ENCODE measurements at places on chromosomes 1 and 21.
A peak's percentile ranks its signal among the peaks of the same experiment; 100 is the strongest.

DNA sequence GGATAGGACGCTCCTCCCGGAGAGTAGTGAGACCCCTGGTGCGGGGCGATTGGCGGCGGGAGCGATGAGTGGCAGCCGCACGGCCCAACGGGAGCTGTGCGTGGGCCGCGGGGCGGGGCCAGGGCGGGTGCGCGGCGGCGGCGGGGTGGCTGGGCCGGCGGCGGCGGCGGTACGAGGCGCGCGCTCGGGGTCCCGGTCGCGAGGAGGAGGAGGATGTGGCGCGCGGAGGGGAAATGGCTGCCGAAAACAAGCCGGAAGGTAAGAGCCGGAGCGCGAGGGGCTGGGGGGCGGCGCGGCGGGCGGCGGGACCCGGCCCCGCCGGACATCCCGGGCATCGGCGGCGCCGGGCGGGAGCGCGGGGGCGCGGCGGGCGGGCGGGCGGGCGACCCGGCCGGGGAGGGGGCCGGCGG lies at the start of gene CAMTA1:
Gene CAMTA1 (plus strand): TSS at position 137 of the 410 bp plus-strand sequence. CDS start 77 bp downstream, at position 214.
- no peak for DNase-seq

- DNase-seq, result no peak
Observed at GRCh38 chr21:34093083-34093482, 19.7 kb downstream of the MRPS6 start.

GRCh38 chr1:17973694-17974093 lies 133.9 kb upstream of the IGSF21 start:
- no peak for DNase-seq

DNA sequence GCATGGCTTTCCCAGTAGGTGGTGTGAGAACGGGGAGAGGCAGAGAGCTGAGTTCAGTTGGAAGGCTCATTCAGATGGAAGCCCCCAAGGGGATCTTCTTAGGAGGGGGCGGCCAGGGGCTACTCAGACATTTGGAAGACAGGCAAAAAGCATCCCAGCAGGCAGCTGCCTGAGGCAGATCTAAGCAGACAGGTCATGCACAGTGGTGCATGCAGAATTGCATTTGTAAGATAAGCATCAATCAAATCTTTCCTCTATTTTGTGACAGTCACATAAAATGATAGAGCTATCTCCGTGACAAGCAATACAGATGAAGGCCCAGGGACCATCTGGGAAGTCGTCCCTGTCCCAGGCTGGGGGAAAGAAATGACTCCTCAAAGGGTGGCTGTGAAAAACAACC lies 3.8 kb downstream of the RAB3B start:
- DNase-seq, result no peak

DNA sequence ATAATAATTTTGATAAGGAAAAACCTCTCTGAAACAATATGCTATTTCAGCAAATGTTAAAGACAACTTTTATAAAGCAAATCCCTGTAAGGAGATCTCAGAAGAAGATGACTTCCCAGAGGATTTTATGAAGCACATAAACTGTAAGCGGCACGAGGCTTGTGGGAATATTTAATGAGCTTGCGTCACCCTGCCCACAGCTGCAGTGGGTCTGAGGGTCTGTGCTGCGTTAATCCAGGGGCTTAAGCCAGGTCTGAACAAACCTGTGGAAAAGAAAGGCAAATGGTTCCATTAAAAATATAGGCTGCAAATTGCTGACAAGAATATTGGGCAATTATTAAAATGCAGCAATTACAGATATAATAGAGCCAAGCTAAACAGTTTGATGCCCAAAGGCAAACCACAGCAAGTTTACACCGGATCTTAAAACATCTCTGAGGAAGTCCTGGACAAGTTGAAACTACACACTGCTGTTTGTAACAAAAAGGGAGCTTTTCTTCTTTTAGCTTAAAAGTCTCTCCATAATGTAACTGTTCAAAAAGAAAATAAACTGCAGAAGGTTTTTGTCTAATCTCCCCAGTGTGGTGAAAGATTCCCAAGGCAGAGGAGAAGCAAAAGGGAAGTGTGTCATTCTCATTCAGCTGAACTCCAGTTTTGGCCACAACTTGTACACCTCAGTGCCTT lies 21.8 kb downstream of the TGFBR3 start:
- no peak for DNase-seq

DNA sequence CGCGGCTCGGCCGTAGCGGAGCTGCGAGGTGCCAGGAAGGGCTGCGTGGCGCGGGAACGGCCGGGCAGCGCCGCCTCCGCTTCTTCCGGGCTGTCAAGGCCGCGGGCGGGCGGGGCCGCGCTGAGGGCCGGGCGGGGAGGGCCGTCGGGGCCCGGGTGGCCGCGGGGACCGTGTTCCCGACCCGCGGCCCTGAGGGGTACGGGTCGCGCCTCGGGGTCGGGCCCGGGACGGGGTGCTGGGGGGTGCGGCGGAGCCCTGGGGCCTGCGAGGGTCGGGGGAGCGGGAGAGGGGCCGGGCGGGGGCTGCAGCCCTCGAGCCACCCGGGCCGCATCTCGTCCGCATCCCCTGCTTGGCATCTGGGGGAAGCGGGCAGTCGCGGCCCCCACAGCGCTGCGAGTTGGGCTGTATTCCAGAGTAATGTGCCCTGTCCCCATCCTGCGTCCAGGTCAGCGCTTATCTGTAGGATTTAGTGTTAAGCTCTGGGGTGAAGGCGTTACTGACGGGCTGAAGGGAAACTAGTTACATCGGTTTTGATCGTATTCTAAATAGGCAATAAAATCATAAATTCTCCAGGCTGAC lies 379 bp downstream of the RER1 start:
- DNase-seq, result no peak

DNA sequence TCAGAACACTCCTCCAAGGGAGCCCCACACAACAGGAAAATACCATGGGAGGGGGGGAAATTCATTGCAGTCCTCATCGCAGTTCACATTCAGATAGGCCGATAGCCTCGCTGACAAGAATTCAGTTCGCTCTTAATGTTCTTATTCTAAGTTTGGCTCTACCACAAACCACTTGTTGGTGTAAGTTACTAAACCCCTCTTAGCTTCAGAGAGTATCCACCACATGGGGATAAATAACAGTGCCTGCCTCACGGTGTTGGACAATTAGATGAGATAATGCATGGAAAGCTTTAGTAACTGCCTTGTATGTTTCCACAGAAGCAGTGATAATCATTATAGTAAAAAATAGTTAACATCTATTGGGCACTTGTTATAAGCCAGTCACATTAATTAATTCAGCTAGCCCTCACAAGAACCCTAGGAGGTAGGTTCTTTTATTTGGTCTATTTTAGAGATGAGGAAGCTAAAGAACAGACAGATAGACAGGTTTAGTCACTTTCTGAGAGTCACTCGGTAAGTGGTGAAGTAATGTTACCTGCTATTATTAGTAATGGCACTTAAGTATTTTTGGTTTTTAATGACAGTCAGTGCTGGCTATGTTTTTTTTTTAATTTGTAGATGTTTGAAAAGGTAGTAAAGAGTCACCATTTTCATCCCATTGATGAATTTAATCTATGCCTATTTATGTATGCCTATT lies 10.1 kb downstream of the VAV3 start:
- no peak for DNase-seq

- no peak for DNase-seq
Observed at GRCh38 chr1:169468982-169469381, 16.8 kb downstream of the SLC19A2 start.

- DNase-seq, result no peak
Observed at GRCh38 chr1:15592285-15592684, 7.4 kb upstream of the AGMAT start.

DNA sequence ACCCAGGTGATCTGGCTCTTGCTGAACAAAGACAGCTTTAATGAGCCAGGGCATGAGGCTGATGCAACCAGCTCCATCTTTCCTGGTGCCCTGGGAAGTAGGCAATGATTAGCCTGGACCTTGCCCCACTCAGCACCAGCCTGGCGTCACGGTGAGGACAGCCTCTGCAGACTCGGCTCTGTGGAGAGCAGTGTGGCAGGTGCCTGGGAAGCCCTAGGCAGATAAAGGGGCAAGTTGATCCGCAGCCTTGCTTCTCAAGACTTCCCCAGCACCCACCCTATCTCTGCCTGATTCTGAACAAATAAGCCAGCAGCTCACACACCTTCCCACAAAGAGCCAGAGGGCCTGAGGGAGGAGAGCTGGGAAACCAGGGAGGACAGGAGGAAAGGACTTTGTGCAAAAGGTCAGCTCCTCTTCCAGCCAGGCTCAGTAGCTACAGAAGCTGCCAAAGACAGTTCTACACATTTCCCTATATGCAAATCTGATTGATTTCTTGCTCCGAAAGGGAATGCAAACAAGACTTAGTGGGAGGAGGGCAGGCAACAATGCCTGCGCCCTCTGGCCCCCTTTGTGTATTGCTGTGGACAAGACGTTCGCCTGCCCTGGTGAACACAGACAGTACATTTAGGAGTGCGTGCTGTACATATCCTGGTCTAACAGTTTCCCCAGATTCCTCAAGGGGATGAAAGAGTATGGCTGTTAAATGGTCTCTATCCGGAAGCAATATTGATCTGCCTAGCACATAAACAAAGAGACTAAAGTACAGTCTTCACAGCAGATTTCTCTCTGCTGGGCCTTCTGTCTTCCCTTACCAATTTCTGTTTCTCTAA lies 63.8 kb downstream of the BCAR3 start:
- no peak for DNase-seq

GRCh38 chr1:98405581-98406074 lies 255.9 kb upstream of the SNX7 start:
- DNase-seq, result no peak

DNA sequence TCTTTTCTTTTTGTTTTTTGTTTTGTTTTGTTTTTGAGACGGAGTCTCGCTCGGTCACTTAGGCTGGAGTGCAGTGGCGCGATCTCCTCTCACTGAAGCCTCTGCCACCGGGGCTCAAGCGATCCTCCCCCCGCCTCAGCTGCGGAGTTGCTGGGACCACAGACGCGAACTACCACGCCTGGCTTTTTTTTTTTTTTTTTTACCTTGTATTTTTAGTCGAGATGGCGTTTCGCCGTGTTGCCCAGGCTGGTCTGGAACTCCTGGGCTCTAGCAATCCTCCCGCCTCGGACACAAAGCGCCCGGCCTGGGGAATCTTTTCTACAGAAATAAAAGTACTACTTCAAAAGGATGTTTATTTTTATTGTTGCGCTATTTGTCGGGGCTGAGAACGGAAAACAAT lies 1.1 kb upstream of the SETDB1 start:
- no peak for DNase-seq

DNA sequence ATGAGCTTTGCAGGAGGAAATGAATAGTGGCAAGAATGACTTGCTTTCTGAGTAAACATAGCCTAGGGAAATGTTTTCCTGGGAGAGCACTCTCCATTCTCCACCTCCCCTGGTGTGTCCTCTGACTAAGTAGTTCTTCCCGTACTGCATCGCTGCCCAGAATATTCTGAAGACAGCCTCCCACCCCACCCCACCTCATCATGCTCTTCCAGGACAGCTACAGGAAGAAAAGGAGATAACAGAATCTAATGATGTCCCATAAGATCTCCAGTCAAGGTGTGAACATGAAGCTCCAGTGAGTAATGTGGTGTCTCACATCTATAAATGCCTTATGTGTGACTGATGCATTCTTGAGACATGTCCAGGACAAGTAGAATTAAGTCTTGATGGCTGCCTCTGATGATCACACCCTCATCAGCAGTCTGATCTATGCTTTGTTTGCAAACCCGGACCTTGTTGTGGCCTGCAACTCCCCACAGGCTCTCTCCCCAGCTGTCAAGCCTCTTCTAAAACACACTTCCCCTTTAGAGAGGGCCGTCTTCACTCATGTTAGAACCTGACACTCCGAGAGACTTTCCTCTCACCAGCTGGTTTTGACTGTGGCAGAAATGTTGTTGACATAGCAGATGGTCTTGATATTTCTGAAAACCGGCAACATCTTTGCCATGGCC lies 183.0 kb downstream of the CYYR1 start:
- DNase-seq, result no peak

- DNase-seq, result peak; percentile 40
Observed at GRCh38 chr1:154176337-154176736, 15.6 kb downstream of the TPM3 start.

- no peak for DNase-seq
Observed at GRCh38 chr1:78255383-78255782, 209.6 kb downstream of the GIPC2 start.

GRCh38 chr1:92755541-92756461 lies 29.1 kb downstream of the EVI5 start:
- DNase-seq, result no peak

- peak; percentile 68 for DNase-seq
Observed at GRCh38 chr21:45698493-45699184, 55.1 kb downstream of the PCBP3 start.

DNA sequence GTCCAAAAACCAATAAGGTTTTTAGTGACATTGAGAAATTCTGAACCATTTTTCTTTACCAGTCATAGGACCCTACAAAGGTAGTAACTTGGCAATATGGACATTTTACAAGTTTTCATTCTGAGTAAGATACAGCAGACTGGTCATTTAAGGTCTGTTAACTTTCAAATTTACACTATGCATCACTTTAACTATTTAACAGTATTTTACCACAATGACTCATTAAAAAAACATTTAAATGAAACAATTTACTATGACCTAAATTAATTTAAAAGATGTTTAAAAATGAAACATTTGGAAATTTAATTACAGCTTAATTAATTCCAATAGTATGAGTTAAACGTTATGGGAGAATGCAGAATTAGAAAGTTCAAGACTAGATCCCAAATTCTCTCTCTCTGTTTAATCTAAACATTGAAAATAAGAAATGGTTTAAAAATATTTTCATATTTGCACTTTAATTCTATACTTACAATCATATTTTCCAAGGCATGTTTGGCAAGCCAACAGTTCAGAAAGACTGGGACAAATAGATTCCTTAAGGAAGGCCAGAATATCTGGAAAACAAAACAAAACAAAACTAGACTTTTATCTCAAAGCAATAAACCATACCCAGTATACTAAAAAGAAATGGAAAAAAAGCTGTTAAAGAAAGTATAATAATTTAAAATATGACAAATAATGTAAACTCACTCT lies 140.9 kb downstream of the KCNT2 start:
- no peak for DNase-seq

DNA sequence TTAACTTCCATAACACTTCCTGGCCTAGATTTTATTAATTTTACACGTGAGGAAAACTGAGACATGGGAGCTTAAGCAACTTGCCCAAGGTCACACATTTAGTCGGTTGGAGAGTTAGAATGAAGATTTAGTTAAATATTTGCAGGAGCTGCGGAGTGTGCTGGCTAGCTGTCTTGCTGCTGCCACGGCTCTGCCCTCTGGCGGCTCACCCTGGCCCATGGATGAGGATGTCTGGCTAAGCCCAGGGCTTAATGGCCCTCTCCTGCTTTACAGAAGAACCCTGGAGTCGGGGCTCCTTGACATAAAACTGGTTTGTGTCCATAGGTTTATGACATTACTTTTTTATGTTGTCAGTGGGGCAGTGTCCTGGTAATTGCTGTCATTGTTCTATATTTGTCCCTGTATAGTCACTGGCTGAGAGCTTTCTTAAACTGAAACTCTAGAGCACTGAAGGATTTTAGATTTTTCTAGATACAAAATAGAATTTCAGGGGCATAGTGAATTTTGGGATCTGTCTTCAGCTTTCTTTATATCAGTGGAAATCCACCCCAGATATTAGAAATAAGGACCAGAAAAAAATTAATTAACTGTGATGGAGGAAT lies 88.9 kb upstream of the WLS start:
- DNase-seq, result peak; percentile 36

Data from tibial nerve (tissue), 4 donors.